ENCODE measurements at places on chromosomes 6 and 20. TPM values are rescaled to one million over a fixed set of nuclear protein-coding genes. Genes with fewer than 3 reads are reported as not detected.

GRCh38 chr6:111791415-111791814 lies 81.8 kb downstream of the FYN start:
- DNase-seq: no peak

DNA sequence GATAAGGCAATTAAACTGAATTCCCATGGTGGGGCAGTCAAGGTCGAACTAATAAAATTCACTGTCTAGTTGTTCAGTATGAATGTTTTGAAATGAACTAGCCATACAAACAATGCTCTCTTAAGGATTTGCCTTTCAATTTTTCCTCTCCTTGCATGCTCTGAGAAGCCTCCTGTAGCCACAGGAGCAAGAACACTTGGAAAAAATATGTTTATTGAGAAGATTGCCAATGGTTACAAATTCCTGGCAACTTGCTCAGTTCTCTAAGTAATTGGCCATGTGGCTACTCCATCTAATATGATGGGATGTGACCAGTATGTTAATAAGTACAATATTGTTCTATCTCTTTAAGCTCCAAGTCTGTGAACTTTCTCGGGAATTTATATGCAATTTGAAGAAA lies 49.4 kb downstream of the FUT9 start:
- no peak for DNase-seq

GRCh38 chr6:24492475-24492874 lies 2.3 kb upstream of the ALDH5A1 start:
- DNase-seq: peak; percentile 58

DNA sequence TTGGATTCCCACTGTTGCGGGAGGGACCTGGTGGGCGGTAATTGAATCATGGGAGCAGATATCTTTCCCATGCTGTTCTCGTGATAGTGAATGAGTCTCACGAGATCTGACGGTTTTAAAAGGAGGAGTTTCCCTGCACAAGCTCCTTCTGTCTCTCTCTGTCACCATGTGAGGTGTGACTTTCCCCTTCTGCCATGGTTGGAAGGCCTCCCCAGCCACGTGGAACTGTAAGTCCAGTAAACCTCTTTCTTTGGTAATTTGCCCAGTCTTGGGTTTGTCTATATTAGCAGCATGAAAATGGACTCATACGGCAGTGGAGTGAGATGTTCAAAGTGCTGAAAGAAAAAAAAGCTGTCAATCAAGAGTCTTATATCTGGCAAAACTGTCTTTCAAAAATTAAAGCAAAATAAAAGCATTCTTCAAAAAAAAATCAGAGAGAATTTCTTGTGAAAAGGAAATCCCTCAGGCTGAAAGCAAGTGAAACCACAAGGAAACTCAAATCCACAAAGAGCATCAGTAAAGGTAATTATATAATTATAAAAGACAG lies 15.5 kb upstream of the KIF25 start:
- DNase-seq: no peak

GRCh38 chr20:46978951-46979491 lies 84.4 kb downstream of the EYA2 start:
- no peak for DNase-seq

- no peak for DNase-seq
Observed at GRCh38 chr20:63702036-63702665, 5.6 kb downstream of the ARFRP1 start.

- DNase-seq: no peak
Observed at GRCh38 chr6:142377497-142377848, 75.7 kb downstream of the ADGRG6 start.

DNA sequence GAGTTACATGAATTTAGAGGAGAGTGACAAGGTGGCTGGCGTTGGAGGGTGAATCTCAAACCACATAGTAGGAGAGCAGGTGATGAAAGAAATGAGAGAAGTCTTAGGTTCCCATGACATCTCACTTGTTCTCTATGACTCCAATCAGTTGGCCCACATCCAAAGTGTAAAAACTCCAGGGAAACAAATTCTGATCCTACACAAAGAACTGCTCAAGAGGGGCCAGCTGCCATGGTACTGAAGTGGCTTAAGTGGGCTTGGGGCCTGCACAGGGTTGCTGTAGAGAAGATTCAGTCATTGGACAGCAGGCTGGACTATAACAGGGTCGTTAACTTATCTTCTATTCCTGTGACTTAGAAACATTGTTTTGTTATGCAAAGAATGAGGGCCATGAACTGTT lies 7.6 kb upstream of the ADGRF4 start:
- DNase-seq: no peak

DNA sequence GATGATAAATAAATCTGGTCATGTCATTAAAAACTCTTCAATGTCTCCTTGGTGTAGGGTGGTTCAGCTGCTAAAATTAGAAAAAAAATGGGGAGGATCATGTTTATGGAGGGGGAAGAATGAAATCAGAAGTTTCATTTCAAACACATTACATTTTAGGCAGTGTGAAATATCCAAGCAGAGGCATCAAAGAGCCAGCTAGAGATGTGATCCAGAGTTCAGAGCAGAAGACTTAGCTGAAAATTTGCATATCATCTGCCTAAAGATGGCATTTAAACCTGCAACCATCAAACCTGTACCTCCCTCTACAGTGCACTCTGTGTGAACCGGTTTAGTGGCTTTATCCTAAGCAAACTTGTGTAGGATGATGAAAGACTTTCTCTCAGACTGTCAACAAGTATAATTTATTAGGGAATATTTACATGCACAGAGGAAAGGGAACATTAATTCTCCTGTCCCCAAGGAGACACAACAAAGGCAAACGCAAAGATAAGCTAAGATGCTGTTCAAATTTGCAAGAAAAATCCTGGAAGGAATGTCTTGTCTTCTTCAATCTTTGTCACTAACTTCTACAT lies 84.8 kb upstream of the PLEKHG1 start:
- DNase-seq: no peak

DNA sequence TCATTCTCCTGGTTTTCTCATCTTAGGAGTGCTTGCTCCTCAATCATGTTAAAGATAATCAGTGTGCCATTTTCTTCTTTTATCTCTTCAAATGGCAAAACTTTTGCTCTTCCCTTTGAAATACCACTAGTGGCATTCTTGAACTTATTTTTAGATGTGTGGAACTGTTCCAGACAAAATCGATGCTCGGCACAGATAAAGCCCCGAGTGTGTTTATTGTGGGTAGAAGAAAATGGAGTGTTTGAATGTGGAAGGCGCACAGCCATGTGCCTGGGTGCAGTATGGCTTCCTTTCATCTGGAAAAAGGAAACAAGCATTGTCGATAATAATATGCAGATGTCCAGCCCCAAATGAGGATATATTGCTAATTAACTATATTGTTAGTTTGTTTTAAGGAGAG lies 42.4 kb downstream of the ISM1 start:
- DNase-seq: no peak

Gene COL9A1
- not detected for total RNA-seq

GRCh38 chr6:106163966-106164877 lies 78.1 kb downstream of the PRDM1 start:
- DNase-seq: no peak

Gene C6orf15
- not detected for total RNA-seq
